GM19239 (cell line): ENCODE measurements at places on chromosomes 13 and 19.

- no peak for DNase-seq
Observed at GRCh38 chr13:83633746-83634145, 248.5 kb downstream of the SLITRK1 start.

DNA sequence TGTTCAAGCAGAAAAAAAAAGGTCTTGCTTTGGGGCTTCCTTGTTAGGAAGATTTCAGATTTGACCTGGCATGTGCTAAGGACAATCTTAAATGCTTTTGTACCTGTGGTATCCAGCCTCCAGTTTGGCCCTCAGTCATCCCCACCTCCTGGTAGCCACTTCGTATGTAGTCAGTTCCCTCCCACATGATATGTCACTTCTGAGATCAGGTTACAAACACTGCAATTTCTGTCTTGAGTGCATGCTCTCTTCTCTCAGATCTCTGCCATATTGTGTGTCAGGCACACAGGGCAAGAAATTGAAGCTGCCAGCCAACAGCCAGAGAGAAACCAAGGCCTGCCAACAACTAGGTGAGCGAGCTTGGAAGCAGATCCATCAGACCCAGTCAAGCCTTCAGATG is 60.3 kb upstream of the STARD13 start:
- no peak for DNase-seq

DNA sequence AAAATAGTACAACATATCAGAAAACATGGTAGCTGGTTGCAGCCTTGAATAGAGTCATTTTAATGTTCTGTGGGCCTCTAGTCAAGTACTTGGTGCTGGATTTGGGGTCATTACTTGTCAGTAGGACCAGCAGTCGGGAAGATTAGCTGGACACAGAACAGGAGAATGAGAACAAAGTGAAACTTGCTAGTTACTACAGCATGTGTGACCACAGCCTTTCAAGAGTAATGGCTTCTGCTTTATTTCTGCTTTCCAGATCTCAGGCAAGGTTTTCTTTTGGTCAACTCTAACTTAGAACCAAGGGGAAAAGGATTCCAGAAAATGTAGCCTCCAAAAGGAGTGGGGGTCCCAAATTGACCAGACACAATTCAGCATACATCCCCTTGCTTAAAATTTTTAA is 17.1 kb upstream of the VWA8 start:
- no peak for DNase-seq

DNA sequence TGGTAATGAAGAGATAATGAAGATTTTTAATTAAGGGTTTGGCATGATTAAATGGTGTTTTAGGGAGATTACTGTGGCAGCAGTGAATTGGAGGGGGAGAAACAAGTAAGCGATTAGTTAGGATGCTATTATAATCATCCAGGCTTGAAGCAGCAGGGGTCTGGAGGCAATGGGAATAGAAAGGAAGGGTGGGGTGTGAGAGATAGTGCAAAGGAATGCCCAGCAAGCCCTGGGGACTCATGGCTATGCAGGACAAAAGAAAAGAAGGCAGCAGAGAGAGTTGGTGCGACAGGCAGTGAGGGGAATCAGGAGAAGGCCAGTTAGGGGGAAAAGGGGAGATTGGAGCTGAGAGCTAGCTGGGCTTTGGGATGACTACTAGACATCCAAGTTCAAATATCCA is 34.5 kb downstream of the SOX21 start:
- no peak for DNase-seq

- DNase-seq = no peak
Observed at GRCh38 chr13:32234914-32235313, 80.2 kb downstream of the ZAR1L start.

DNA sequence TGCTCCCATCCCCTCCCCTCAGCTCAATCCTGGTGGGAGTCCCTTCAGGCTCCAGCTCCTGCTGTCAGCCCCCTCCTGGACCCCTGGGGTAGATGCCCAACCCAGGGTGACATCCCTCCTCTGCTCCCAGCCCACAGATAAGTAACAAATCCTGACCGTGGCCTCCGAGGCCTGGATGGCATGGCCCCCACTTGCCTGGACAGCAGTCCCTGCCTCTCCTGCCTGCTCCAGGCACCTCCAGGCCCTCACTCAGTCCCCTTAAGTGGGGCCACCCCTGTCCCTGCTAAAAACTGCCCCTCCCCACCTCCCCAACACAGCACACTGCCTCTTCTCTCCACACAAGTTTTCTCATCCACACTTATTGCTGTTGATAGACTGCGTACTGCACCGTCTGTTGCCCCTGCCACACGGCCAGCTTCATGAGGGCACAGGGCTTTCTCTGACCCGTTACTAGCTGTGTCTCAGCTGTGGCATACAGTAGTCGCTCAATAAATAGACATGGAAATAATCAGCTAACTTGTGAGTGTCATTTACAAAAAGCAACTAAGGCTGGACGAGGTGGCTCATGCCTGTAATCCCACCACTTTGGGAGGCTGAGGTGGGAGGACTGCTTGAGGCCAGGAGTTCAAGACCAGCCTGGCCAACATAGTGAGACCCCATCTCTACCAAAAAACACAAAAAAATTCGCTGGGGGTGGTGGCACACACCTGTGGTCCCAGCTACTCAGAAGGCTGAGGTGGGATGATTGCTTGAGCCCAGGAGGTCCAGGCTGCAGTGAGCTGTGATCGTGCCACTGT is 5.8 kb downstream of the CERS1 start:
- no peak for DNase-seq

DNA sequence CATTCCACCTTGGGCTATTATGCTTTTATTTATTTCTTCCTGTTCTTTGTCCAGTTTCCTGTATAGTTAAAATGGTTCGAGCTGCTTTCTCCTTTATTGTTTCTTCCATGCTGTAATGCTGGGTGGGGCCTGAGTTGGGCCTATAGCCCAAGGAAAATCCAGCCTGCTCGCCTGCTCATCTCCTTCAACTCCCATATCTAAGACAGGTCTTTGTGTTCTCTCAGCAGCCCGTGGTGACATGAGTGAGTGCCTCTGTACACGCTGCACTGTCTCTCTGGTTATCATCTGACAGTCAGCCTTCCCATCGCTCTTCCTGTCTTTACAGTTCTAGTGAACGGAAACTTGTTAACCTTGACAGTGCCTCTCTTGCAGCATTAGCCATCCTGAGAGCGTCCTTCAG is 221.9 kb upstream of the SLC10A2 start:
- no peak for DNase-seq

DNA sequence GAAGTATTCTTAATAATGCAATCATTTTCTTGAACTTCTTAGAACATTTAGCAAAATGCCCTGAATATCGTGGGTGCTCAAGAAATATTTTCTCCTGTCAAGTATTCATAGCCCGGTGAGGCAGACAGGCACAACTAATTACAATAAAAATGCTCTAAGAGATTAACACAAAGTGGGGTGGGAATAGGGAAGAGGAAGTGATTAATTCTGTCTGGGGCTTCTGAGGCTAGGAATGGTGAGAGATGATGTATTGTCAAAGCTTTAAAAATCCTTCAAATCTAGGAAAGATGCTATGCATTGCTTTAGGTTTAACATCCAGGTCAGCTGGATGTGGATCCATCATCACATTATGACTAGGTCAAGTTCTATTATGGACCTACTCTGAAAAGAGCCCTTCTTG is 66.9 kb upstream of the POSTN start:
- DNase-seq = no peak

DNA sequence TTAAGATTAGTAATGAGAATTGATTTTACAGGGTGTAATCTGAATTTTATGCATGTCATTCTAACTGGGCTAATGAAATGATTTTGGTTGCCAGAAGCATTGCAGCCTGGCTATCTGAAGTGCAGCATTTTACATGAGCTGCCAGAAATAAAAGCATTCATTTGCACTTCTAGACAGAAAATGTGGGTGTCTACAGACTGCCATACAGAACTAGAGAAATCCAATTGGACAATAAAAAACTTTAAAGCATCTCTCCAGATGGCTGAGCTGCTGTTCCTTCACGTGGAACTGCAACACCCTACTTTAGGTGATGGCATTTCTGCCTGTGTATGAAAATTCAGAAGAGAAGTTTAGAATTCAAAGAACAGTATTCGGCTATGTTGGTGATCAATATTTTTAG is 450.1 kb upstream of the SLITRK1 start:
- DNase-seq = no peak

GRCh38 chr19:47097396-47098201 is 16.0 kb downstream of the ZC3H4 start:
- DNase-seq = no peak

DNA sequence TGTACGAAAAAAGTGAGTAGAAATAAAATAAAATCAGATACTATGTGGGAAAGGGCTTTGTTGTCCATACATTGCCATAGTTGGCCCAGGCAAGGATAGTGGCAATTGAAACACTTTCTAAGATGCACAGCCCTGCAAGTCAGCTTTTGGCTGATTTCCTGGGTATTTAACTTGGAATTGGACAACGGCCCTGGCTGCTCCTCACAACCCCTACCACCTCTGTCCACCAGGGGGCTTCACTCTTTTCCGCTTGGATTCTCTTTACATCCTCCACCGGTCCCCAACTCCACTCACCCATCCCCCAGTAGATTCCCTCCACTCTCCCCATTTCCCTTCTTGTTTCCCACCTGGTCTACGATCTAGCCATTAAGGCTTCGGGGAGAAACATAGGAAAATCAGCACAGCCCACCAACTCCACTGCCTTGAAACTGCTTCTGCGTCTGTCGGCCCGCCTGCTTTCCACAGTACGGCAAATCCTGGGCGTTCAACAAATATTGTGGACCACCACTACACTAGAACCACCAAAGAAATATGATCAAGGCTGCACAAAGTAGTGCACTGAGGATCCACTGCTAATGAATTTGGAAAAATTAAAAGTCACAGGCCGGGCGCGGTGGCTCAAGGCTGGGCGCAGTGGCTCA is 48.6 kb upstream of the GTF3A start:
- peak; percentile 47 for DNase-seq

GRCh38 chr19:47229676-47230053 is 1.3 kb downstream of the BBC3 start:
- DNase-seq = no peak

GRCh38 chr19:28686756-28687155 is 526.2 kb downstream of the UQCRFS1 start:
- no peak for DNase-seq

GRCh38 chr13:27472941-27473340 is 22.6 kb upstream of the MTIF3 start:
- no peak for DNase-seq

GRCh38 chr19:34733266-34733745 is 737 bp upstream of the ZNF181 start:
- peak; percentile 14 for DNase-seq

DNA sequence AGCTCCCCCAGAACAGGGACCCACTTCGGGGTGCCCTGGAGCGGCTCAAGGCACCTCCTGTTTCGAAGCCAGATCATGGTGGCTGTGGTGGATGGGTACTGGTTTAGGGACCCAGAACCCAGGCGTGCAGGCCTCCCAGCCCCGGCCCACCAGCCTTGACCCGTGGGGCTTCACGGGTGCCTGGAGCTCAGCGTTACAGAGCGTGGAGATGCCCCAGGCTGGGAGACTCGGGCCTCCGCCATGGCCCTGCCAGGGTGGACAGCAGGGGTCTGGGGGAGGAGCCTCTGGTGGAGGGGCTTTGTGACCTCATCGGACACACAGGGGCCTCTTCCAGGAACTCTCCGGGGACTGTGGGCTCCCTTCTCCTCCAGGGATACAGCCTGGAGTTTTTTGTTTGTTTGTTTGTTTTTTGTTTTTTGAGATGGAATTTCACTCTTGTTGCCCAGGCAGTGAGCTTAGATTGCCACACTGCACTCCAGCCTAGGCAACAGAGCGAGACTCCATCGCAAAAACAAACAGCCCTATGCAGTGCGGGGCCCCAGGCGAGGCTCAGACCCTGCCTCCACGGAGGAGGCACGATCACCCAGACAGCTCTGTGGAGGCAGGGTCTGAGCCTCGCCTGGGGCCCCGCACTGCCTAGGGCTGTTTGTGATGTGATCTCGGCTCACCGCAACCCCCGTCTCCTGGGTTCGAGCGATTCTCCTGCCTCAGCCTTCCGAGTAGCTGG is at the start of gene GARIN5B:
Gene GARIN5B (minus strand): TSS at position 271 of the 727 bp plus-strand sequence. CDS start 194 bp downstream, at position 77.
- DNase-seq = no peak

DNA sequence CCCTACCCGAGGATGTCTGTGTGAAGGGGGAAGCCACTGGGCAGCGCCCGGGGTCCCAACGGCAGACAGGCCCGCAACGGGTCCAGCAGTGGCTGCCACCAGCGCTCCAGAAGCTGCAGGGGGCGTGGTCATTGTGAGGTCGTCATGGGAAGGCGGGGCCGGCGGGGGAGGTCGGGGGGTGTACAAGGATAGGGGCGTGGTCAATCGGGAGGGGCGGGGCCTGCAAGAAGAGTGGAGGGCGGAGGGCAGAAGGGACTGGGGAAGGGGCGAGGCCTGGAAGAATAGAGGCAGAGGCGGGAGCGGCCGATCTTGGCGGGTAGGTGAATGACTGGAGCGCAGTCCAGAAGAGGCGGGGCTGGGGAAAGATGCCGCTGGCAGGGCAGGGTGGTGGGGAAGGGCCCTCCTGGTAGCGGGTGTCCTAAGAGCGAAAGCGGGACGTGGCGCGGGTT is 4.4 kb downstream of the FUZ start:
- peak; percentile 94 for DNase-seq

DNA sequence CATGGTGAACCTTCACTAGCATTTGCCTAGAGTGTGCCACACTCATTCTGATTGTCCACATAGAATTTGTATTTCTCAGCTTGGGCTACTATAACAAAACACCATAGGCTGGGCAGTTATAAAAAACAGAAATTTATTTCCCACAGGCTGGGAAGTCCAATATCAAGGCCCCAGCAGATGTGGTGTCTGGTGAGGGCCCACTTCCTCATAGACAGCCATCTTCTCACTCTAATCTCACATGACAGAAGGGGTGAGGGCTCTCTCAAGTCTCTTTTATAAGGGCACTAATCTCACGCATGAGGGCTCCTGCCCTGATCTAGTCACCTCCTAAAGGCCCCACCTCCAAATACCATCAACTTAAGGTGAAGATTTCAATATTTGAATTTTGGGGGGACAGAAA is 53.6 kb downstream of the LRRC63 start:
- no peak for DNase-seq

- DNase-seq = no peak
Observed at GRCh38 chr13:34926508-34926907, 15.6 kb upstream of the NBEA start.

DNA sequence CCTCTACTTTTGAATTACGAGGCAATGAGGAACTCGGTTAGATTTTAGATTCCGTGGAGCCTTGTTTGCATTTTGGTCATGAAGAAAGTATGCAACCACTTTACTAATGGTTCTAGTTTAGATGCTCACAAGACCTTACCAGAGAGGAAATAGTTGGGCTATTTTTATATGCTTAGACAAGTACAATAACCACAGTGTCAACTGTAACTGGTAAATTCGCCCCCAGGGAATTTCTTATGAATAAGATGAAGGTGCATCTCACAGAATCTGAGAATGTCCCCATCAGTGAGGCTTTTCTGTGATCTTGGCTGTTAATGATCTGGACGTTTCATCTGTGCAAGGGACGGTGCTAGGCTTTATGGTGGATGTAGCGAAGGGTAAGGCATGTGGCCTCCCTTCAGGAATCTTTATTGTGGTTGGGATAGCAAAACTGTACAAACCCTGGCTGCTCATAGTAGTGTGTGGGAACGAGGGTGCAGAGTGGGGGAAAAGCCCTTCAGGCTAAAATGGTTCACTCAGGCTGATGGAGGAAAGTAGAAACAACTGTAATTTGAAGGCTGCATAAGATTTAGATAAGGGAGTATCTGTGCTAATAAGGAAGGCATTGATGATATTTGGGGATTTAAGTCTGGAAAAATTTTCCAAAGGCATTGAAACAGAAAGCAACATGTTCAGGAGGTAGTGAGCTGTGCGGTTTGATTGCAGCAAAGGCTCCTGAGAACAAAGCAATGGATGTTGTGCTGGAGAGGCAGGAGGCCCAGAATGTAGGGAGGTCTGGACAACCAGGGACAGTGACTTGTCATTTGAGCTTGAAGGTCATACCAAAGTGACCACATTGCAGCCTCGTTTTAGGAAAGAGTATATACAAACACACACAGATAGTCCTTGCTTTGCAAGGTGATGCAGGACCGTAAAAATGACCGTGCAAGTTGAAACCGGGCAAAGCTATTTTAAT is 28.4 kb downstream of the UBAC2 start:
- peak; percentile 35 for DNase-seq
